ENCODE measurements at places on chromosomes 1 and 21. TPM values are rescaled to one million over a fixed set of nuclear protein-coding genes. Genes with fewer than 3 reads are reported as not detected.

Gene TIE1
- total RNA-seq = 42.6 TPM

DNA sequence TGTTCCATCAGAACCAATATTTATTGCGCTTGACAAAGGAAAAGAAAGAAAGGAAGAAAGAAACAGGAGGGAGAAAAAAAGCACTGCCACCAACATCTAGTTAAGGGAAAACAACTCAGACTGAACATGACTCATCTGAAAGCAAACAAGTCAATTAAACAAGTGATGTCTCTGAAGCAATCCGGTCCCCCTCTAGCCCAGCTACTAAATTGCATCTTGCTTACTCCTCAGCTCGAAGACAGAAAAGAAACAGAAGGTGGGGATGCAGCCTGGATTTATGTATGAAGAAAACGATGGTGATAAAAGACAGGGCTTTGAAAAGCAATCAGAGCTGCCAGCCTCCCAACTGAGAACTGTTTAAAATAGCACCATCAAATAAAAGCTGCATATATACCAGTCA lies 188.2 kb downstream of the OMA1 start:
- no peak for DNase-seq

DNA sequence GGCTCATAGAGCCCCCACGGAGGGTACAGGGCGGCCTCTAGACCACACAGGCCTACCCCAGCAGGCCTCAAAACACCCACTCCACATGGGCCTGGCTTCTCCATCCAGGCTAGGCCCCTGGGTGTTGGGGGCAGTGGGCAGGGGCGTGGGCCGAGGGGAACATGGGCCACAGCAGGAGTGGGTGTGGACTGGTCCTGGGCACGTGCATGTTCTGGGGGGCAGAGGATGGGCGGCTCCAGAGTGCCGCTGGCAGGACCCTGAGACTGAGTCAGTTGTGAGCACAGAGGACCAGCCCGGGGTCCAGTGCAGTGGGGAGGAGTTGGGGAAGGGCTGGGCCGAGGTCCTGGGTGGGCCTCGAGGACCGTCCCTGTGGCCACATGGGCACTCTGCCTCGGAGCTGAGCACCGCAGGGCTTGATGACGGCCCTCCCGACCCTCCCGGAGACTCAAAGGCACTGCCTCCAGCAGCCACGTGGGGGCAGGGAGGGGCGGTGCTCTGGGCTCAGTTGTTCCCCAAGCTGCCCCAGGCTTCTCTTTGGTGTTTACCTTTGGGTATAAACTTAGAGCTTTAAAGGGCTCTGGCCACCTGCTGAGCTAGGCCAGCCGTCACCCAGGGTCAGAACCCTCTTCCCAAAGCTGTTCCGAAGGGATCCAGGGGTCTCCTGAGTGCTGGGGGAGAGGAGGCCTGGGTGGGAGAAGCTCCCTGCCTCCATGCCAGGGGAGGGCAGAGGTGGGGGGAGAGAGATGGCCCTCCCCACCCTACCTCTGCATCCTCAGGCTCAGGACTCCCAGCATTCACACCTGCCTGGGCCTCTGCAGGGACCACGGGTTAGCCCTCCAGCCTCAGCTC lies 79.9 kb downstream of the MORN1 start:
- DNase-seq = no peak

GRCh38 chr1:72516826-72517225 lies 234.5 kb upstream of the NEGR1 start:
- DNase-seq = no peak

GRCh38 chr1:39003794-39004193 lies 12.7 kb downstream of the AKIRIN1 start:
- DNase-seq = no peak
